Neural crest cell (in vitro differentiated cells): ENCODE measurements at places on chromosomes 2 and 18. TPM values are rescaled to one million over a fixed set of nuclear protein-coding genes. Genes with fewer than 3 reads are reported as not detected.

DNA sequence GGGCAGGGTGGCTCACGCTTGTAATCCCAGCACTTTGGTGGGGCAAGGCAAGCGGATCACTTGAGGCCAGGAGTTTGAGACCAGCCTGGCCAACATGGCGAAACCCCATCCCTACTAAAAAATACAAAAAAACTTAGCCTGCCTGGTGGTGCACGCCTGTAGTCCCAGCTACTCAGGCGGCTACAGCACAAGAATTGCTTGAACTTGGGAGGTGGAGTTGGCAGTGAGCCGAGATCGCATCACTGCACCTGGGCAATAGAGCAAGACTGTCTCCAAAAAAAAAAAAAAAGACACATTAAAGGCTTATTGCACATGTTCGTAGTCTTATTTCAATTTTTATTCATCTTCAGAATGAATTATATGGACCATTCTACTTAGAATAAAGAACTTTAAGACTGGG is 110.2 kb downstream of the BMPR2 start:
- peaks cover 6% of the 10 kb centered on the region for H3K36me3 ChIP-seq
- H3K27me3 ChIP-seq, result no peaks in the 10 kb centered on the region
- H3K27ac ChIP-seq, result no peak overlapping the region
- no peak for DNase-seq
- no peaks in the 10 kb centered on the region for H3K4me1 ChIP-seq
- H3K4me3 ChIP-seq, result no peak overlapping the region

DNA sequence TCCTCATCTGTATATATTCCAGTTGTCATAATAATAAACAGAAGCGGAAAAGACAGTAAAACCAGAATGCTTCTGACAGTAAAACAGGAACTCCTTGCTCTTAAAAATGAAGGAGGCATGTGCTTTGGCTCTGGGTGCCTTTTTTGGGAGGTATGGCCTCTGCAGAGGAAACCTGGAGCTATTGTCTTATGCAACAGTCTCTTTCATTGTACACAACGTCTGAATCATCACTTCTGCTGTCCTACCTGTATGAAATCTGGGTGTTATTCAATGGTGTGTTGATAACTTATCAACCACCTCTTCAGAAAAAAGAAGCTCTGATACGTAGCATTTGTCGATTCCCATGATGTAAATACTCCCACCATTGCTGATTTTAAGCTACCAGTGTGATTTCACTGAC is 64.8 kb downstream of the CDCA7 start:
- H3K4me1 ChIP-seq, result peaks cover 21% of the 10 kb centered on the region
- no peak for DNase-seq
- no peaks in the 10 kb centered on the region for H3K36me3 ChIP-seq

- H3K27ac ChIP-seq, result no peak overlapping the region
- no peak for DNase-seq
- H3K4me3 ChIP-seq, result no peak overlapping the region
- H3K36me3 ChIP-seq, result no peaks in the 10 kb centered on the region
- H3K27me3 ChIP-seq, result peaks cover 75% of the 10 kb centered on the region
- no peaks in the 10 kb centered on the region for H3K4me1 ChIP-seq
Measured at GRCh38 chr2:94869552-94870439, 1.4 kb upstream of the TEKT4 start.

DNA sequence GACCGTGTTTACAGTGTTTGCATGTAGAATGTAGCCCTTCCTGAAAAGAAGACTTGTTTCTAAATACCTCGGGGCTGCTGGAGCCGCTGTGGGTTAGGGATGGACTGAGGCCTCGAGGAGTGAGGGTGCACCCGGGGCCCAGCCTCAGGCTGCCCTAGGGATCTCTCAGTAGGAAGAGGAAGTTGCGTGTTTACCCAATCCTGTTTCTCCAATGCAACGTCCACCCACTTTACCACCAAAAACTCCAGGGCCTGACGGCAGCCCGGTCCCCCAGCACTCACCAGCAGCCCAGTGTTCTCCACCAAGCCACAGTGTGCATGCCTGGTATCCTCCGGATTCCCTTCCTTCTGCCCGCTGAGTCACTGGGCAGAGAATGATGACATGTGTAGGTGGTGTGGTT is 255.8 kb downstream of the GLI2 start:
- no peak overlapping the region for H3K27ac ChIP-seq
- H3K36me3 ChIP-seq, result peaks cover 2% of the 10 kb centered on the region
- no peak overlapping the region for H3K4me3 ChIP-seq
- DNase-seq, result no peak
- no peaks in the 10 kb centered on the region for H3K27me3 ChIP-seq
- H3K4me1 ChIP-seq, result no peaks in the 10 kb centered on the region

CYRIA gene
- total RNA-seq, result 10.2 and 11.1 TPM in 2 replicates

MSH2 gene
- total RNA-seq, result 81.9 and 84.5 TPM in 2 replicates

IMPACT gene
- 31.6 and 32.7 TPM in 2 replicates for total RNA-seq
